ENCODE measurements at places on chromosomes 4 and X.

DNA sequence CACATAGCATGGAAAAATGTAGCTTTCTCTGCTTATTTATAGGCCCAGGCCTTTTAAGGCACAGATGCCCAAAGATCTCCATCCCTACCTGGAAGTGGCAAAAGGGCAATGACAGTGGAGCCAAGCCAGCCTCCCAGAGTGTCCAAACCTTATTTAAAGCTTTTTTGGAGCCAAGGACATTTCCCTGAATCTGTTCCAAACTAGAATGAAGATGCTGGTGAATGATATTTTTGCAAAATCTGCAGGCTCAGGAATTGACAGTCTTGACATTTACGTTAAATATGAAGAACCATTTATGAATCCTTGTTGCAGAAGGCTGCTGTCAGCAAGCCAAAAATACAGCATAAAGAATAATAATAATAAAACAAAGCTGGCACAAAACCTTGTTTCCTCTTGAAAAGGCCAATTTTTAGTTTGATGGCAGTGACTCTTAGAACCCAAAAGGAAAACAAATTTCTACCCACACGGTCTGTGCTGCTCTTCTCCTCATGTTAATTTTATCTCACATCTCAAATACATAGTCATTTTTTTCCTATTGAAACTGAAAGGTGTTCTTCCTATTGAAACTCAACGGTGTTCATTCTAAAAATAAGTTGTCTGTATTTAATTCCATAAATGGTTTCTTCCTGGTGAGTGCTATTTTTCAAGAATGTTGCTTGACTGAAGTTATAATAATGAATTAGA is 206.3 kb upstream of the TBL1X start:
- DNase-seq: no peak

DNA sequence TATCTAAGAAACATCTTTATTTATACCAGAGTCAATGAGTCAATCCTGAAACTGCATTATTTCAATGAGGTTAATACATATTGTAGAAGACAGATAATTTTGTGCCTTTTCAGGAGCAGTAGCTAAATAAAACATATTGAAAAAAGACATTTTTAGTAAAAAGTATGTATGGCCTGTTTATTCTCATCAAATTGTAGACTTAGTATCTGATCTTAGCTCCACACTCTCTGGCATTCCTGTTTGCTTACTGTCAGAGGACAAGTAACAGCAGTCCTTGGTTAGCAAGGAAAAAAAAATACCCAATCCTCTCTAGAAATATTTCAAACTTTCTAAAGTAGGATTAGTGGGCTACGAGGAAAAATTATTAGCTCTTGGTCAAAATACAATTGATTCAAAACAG is 50.5 kb upstream of the GUCY1A1 start:
- DNase-seq: no peak

- no peak for DNase-seq
Measured at GRCh38 chr4:143616771-143617170, 83.7 kb downstream of the FREM3 start.

GRCh38 chr4:81431971-81432370 is 39.7 kb downstream of the RASGEF1B start:
- no peak for DNase-seq

- DNase-seq: no peak
Measured at GRCh38 chr4:8829584-8829983, 42.1 kb downstream of the HMX1 start.

DNA sequence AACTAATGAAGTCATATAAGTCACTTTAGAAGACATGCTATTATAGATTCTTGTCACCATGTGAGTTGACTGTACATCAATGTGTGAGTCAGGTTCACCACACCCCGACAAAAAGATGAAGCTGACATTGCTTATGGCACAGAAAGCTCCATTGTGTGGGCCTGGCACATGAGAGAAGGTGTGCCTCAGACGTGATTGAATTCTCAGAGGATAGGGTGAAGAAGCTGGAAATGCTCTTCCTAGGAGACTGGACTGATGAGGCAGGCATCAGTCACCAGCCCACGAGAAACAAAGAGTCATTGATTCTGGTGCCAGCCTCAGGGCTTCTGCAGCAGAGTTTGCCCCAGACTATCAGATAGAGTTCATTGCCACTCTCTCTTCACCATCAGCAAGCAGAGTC is 35.9 kb upstream of the LRAT start:
- DNase-seq: no peak

DNA sequence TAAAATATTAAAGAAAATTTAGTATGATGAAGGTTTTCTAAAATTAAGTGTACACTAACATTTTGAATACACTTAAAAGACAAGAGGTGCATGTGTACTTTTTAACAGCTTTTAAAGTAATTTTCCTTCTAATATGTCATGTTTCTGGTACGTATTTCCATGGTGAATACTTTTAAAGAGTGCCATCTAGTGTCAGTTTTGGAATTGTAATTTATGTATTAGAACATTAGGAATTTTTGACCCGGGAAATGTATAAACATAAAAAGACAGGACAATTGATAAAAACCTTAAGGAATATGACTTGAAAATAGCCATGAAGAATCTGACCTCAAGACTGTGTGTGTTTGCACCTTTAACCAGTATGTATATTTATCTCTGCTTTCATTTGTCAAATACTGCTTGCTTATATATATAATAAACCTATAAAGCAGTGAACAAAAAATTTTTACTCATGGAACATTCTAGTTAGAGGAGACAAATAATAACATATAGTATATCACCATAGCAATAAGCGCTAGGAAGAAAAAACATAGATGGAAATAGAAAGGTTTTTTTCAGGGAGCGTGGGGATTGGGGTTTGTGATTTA is 7.2 kb downstream of the GSTCD start:
- no peak for DNase-seq

GRCh38 chr4:100106982-100107381 is 83.3 kb downstream of the DDIT4L start:
- DNase-seq: no peak

DNA sequence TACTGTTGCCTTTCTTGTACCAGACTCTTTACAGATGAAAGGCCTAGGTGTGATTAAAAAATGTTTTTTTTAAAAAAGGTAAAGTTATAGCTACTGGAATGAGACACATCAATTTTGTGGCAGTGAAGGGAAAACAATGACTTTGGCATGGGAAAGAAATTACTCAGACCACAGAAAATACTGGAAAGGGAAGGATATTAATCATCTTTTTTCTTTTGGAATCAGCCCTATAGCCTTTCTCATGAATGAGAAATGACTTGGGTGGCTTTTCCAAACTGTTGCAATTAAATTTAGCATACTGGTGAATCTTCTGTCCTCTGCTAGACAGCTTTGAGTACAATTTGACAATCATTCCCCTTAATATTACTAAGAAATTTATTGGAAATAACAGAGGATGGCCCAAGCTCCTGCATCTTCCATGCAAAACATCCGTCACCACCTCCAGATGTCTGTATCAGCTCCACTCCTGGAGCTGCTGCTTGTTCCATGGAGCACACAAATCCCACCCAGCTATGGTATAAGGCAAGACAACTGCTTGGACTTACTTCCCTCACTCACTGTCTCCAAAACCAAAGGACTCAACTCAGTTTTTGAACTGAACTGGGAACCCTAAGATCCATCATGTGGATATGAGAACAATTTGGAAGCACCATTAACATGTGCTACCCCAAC is 97.6 kb upstream of the ARSJ start:
- no peak for DNase-seq

GRCh38 chr4:15488658-15489470 is 19.2 kb downstream of the CC2D2A start:
- no peak for DNase-seq

DNA sequence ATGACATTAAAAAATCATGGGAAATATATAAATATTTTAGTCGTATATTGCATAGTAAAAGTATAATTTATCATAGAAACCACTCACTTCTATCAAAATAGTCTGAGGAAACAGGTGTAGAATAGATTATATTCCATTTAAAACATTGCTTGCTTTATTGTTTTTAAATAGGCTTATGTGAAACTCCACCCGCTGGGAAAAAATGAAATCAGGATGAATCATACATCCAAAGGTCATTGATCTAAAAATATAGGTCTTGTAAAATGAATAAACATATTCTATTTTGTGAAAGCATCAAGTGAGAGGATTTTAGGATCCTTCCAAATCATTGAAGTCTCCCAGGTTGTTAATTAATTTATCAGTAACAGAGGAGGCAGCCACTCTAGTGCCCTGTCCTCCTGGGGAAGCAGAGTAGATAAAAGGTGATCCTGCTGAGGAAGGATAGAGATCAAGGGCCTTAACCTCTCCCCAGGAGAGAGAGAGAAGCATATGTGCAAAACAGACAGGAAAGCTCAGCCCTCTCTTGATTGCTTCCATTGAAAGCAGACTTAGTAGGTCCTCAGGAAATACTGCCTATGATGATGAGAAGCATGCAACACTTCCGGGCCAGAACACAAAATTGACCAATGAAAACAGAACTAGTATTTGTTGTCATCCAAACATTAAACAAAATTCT is 96.8 kb upstream of the MAP9 start:
- no peak for DNase-seq

GRCh38 chrX:40320819-40321218 is 223.1 kb upstream of the BCOR start:
- DNase-seq: no peak
